ENCODE measurements at places on chromosomes 3 and 15.

GRCh38 chr3:126031981-126032471 lies 51.9 kb downstream of the SLC41A3 start:
- DNase-seq, result no peak

- no peak for DNase-seq
Measured at GRCh38 chr3:25423780-25424588, 4.1 kb upstream of the RARB start.

GRCh38 chr3:38022896-38023709 lies 6.3 kb downstream of the PLCD1 start:
- DNase-seq, result no peak

GRCh38 chr3:72582211-72582878 lies 265.9 kb downstream of the SHQ1 start:
- no peak for DNase-seq

DNA sequence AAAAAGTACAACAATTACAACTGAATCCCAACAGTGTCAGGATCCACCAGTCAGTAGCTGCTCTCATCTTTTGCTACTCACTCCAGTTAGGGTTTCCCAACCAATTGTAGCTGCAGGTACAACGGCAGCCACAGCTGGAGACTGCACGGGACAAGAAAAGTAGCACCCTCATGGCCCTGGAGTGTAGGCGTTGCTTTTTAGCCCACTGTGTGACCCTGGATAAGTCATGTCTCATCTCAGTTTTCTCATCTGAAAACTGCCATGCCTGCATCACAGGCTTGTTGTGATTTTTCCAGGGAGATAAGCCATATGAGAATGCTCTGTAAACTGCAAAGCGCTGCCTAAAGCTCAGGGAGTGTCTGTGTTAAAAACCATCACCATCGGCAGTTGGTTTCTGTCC lies 535.6 kb upstream of the IL12A start:
- DNase-seq, result no peak

GRCh38 chr3:114760679-114761078 lies 386.4 kb downstream of the ZBTB20 start:
- DNase-seq, result no peak

DNA sequence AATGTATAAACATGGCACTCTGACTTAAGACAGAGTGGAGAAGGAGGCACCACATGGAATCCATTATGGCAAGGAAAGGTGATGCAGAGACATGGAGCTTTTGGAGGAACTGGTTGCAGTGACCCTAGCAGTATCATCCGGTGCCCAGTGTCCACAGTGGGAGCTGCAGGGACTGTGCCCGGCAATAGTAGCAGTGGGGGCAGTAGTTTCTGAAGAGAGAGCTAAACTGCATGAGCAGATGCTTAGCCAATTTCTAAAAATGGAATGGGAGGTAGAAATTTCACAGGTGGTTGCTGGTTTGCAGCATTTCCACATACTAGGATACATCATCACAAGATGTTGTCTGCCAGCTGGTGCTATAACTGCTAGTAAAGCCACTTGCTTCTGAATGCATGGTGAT lies 7.8 kb upstream of the TM2D3 start:
- DNase-seq, result no peak

GRCh38 chr15:82043796-82044372 lies 1.9 kb downstream of the MEX3B start:
- DNase-seq, result no peak

- no peak for DNase-seq
Measured at GRCh38 chr3:98136631-98137030, 6.1 kb downstream of the OR5H1 start.

DNA sequence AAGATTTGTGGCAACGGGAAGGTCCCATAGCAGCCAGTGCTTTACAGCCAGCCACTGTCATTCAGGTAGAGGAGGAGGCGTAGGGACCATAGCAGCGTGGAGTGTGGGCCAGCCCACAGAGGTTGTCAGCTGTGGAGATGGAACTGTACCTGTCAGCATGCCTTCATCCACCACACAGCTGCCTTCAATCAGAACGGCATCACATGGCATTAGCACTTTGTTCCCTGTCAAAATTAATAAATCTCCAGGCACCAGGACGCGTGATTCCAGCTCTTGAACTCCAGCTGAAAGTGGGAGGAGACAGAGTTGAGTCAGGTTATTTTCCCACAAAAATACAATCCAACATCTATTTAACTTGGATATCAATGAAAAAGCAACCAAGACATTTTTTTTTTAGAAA lies 84.0 kb downstream of the ATP13A4 start:
- no peak for DNase-seq

GRCh38 chr15:24877174-24877573 lies 77.6 kb upstream of the SNRPN start:
- no peak for DNase-seq

- DNase-seq, result no peak
Measured at GRCh38 chr3:190773948-190774347, 88.5 kb downstream of the GMNC start.

GRCh38 chr3:52886049-52886730 lies 11.2 kb downstream of the STIMATE start:
- no peak for DNase-seq

- no peak for DNase-seq
Measured at GRCh38 chr3:114110439-114110838, 53.9 kb downstream of the QTRT2 start.

DNA sequence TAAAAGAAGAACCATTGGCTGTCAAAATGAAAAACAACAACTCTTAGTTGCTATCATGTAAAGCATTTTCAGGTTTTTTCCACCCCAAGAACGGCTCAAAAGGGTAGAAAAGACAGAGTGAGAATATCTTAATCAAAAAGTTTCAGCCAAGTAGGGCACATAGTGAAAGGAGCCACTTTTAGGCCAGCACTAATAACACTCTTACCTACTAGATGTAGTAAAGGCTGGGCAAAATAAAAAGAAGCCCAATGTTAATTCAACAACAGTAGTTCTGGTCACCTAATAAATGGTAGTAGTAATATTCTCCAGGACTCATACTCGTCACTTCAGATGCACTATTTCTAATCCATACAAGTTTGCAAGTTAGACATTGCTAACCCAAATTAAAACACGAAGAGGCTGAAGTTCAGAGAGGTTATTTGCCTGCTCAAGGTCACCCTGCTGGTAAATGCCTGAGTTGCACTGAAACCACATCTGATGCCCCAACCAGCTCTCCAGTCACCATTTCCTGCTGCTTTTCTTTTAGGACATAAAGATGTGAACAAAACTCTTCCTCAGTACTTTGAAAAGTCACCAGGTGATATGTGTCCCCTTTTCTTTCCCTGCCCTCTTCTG lies 7.5 kb downstream of the GOLIM4 start:
- no peak for DNase-seq

GRCh38 chr15:40468898-40469331 lies 1.9 kb upstream of the CHST14 start:
- no peak for DNase-seq

DNA sequence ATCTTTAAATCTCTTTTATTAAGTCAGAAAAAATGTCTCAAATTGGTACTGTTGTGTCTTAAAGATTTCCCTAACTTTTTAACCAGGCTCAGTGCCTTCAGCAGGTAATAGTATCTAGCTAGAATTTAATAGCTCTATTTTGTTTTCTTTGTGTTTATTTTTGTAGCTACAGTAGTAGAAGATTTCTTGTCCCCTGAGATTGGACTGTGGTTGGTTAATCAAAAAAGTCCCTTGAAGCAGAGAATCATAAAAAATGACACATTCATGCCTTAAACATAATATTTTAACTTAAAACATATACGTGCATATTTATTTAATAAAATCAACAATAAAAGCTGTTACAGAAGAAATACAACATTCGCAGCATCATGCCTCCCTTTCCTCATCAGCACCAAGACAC lies 102.8 kb downstream of the EEFSEC start:
- no peak for DNase-seq

GRCh38 chr3:11956781-11957180 lies 47.4 kb upstream of the SYN2 start:
- DNase-seq, result peak; percentile 46

DNA sequence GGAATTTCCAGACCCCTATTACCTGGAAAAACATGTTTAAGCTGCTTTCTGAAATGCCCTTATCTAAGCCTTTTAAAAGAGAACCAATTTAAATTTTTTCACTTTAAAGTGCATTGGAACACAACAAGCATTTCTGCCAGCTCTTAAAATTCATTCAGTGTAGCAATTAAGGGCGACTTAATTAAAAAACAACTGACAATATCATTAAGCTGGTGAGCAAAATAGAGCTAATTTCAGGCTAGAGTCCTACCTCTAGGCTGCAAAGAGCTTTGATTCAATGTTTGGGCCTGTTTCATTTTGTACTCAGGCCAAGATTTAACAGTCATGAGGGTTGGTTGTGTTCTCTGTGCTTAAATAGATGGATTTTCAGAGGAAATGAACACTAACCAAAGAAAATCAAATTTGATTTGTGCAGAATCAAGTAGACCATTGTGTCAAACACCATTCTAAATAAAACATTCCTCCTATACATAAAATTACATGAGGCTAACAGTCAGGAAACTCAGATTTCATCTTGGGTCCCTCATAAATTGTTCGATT lies 114.6 kb downstream of the TMEM108 start:
- DNase-seq, result no peak

GRCh38 chr3:194854206-194854605 lies 168.5 kb downstream of the FAM43A start:
- no peak for DNase-seq

GRCh38 chr3:113034011-113034410 lies 43.2 kb downstream of the GTPBP8 start:
- DNase-seq, result no peak

DNA sequence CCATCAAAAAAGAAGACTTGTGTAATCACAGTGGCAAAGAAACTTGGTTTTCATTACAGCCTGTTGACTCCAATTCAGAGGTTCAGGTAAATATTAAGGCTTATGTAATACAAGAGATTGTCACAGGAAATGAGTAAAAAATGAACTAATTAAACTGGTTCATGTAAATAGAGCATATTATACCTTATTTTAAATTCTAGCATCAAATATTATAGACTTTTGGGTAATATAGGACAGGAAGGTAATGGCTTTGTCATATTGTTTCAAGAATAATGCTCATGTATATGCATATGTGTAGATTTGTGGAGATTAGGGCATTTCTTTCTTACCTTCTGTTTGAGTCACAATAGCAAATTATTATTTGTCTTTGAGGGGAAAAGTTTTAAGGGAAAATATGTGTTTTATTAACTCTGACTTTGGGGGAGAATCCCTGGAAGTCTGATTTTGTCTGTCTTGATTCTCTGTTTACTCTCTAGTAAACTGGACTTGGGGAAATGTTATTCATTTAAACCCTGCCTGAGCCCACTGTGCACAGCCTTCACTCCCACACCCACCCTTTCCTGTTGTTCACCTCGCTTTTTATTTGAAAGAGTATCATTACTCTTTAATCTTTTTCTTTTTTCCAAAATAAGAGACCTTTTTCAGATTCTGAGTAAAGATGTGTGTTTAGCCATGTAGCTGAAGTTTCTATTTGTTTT lies 43.0 kb downstream of the RASA2 start:
- no peak for DNase-seq

DNA sequence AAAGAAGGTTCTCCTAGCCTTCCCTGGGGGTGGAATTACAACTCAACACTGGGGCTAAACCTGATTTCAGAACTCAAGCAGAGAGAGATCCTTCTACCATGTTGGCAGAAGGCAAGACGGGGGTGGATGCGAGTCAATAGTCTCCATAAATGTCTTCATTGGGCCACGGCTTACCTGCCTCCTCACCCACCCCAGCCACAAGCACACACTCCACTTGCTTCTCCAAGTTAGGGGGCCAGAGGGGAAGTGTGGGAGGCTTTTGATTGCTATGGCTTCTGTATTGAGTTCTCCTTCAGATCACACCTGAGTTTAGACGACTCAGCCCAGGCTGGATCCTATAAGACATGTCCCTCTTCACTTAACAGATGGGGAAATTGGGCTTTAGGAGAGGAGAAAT lies 178.9 kb downstream of the UACA start:
- no peak for DNase-seq

- no peak for DNase-seq
Measured at GRCh38 chr3:171606151-171606751, 146.0 kb upstream of the TNIK start.

DNA sequence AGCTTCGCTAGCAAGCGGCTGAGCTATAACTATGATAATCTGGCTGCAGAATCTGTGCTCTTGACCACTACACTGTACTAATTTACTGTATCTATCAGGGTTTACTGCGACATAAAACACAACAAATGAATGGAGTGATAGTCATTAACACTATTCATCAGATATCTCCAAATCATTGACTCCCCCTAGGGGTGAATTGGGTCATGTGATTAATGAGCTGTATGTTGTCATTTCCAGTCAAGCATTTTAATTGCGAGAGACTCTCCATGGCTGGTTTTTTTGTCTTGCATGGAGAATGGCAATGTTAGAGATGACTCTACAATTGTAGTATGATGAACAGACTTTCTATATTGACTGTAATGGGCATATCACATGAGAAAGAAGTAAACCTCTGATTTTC lies 10.5 kb upstream of the TM4SF18 start:
- no peak for DNase-seq

- peak; percentile 61 for DNase-seq
Measured at GRCh38 chr3:119293871-119294695, at the start of gene ARHGAP31. TSS of gene ARHGAP31 (plus strand) at chr3:119294383. CDS start at chr3:119294905, 522 bp downstream.

DNA sequence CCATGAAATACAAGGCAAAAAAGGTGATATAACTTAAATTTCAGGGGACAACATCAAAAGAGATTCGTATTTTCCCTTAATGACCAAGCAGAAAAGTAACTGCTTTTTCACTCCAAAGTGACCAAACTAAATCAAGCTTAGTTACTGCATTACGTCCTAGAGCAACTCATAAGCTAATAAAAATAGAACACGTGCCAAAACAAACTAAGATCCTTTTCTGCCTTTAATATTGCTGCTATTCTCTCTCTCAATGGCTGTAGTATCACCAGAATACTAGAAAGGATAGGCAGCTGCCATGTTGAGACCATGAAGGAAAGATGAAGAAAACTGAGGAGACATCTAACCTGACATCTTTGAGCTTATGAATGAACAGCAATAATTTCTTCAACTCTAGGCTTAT lies 43.3 kb downstream of the UBXN7 start:
- DNase-seq, result no peak

- no peak for DNase-seq
Measured at GRCh38 chr15:45630917-45631691, 3.7 kb upstream of the SQOR start.

DNA sequence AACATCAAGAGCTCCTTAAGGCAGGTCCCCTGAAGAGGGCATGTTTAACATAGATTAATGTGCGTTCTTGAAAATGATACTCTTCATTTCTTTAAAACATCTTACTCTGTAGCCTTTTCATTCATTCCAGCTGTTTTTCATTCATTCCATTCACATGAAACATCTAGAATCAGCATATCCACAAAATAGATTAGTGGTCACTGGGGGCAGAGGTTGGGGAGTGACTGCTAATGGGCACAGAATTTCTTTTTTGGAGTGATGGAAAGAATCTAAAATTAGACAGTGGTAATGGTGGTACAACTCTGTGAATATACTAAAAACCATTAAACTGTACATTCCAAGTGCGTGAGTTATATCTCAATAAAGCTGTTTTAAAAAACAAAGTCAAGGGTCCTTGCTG lies 15.4 kb upstream of the CXCR6 start:
- no peak for DNase-seq

DNA sequence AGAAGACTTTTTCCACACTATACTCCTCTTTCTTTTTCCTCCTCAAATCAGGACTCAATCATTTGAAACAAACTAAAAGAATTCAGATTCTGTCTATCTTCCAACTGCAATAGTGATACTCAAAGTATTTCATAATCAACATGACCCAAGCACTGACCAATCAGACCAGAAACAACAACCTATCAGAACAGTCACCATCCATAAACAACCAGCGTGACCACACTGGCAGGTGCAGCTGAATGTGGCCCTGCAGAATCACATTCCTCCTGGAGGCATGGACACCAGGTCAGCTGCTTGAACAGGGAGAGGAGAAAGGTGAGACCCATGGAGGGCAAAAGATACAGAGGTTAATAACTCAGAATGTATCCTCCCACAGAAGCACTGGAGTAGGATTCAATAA lies 13.3 kb downstream of the HRG start:
- DNase-seq, result no peak

Data from dorsolateral prefrontal cortex (tissue), 122 donors.